ENCODE measurements at places on chromosomes 11 and 22. TPM values are rescaled to one million over a fixed set of nuclear protein-coding genes. Genes with fewer than 3 reads are reported as not detected.
A peak's percentile ranks its signal among the peaks of the same experiment; 100 is the strongest.

Gene FOSL1
- 0.13 TPM for polyA plus RNA-seq

DNA sequence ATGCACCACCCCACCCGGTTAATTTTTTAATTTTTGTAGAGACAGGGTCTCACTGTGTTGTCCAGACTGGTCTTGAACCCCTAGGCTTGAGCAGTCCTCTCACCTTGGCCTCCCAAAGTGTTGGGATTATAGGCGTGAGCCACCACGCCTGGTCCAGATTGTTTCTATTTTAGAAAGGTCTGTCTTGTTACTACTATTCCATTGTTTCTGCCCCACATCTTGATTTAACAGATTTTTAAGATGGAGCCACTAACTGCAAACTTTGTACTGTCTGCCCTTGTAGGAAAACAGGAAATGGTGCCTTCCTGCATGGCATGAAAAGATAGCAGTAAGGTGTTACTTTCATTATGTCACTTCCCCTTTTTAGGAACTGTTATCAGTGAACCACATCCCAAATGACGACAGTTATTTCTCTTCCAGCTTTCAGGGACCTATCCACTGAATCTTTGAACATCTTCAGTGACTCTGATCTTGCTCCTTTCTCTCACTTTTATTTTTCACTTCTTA is 23.2 kb downstream of the TAF1D start:
- DNase-seq = no peak

Gene TTC36
- 0.78 TPM for polyA plus RNA-seq

DNA sequence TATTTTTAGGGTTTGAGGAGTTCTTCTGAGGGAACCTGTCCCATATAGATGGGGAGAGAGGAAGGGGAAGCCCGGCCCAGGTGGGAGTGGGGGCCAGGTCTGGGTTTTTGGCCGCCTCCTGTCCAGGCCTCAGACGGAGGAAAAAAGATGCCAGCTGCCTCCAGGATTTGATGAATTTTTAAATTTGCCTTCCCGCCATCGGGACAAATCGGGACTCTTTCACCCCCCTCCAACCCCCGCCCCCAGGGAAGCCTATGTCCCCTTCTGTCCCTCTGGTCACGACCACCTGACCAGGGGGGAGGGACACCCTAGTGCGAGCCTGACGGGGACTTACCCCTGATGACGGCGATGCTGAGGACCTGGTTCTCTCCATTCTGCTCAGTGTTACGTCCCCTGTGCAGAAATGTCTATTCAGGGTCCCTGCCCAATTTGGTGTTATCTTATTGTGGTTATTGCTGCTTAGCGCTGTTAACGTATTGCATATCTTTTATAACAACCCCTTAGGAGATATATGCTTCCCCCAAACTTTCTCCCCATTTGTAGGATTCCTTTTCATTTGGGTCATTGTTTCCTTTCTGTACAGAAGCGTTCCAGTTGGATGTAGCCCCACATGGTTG is 115.9 kb upstream of the GRK3 start:
- DNase-seq = no peak

GRCh38 chr22:37284805-37285355 is 2.6 kb downstream of the CYTH4 start:
- no peak for DNase-seq

- peak; percentile 53 for DNase-seq
These were observed 43.6 kb upstream of the OR4B1 start for GRCh38 chr11:48172818-48173609.

- DNase-seq = no peak
These were observed 14.3 kb downstream of the BIRC2 start for GRCh38 chr11:102361086-102362031.

Gene OR2AG1
- 0.04 TPM for polyA plus RNA-seq

DNA sequence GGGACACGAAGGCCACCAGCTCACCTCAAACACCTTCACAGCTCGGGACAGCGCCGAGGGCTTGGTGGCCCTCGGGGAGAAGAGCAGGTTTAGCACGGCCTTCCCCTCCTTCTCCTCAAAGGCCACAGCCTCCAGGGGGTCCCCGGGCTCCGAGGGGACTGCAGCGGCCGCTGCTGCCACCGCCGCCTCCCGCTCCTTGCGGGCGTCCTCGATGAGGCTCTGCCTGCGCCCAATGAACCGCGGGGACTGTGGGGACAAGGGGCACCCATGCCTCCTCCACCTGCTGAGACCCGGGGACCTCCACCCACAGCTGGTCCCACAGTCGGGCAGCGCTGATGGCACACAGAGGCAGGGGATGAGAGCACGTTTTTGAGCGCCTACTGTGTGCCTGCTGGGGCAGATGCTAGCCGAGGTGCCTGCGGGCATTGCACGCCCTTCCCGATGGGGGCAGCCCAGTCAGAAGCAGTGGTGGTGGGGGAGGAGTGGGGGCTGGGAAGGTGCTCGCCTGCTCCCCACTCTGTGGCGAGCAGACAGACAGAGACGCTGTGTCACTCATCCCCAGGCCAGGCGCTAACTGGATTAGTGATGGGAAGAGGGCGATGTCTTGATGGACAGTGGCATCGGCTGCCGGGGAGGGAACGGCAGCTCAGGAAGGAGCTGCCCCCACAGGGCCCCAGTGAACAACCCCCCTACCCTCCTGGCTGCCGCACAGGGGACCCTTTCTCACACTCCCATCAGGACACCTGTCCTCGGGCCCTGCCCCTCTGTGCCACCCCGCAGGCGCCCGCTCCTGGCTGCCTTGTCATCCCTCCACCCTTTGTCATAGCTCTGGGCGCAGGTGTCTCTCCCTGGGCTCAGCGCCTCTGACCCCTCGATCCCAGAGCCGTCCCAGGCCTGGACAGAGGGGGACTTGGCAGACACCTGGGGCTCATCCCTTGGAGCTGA is 1.7 kb downstream of the TH start:
- DNase-seq = no peak

Gene MUC5AC
- 0.08 TPM for polyA plus RNA-seq

GRCh38 chr22:29145321-29146072 is 60.2 kb upstream of the EMID1 start:
- DNase-seq = no peak

GRCh38 chr11:6229911-6230310 is 4.5 kb downstream of the FHIP1B start:
- DNase-seq = no peak

DNA sequence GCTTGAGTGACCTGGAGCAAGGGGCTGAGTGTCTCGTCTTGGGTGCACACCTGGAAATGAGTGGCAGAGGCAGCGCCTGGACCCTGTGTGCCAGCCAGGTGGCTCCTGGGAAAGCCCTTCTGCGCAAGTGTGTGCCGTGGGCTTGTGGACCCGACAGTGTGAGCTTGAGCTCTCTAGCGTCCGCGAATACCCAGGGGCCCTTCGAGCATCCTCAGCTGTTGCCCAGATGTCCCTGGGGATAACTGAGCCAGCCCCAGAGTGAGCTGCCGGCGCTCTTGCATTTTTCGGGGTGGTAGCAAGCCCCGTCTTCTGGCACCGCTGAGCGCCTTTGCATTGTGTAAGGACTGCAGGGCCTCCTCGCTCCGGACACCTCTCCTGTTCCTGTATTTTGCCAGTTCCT is 399.2 kb downstream of the TBC1D22A start:
- no peak for DNase-seq

GRCh38 chr11:75523811-75524664 is 1.7 kb downstream of the GDPD5 start:
- no peak for DNase-seq

Gene CNIH2
- polyA plus RNA-seq = 4.9 TPM

GRCh38 chr22:39815932-39816331 is 77.6 kb downstream of the ENTHD1 start:
- no peak for DNase-seq

- no peak for DNase-seq
These were observed 681 bp upstream of the ARHGEF12 start for GRCh38 chr11:120335556-120335907.

GRCh38 chr11:67416416-67417335 is 1.2 kb downstream of the CARNS1 start:
- DNase-seq = no peak

GRCh38 chr11:133794205-133794604 is 51.1 kb downstream of the SPATA19 start:
- no peak for DNase-seq

- peak; percentile 55 for DNase-seq
These were observed 27.8 kb upstream of the PPARA start for GRCh38 chr22:46122511-46122971.

Gene HEPHL1
- polyA plus RNA-seq = 0.20 TPM

Data from right lung (tissue), 10 donors.